ENCODE measurements at places on chromosomes 7 and 10.

DNA sequence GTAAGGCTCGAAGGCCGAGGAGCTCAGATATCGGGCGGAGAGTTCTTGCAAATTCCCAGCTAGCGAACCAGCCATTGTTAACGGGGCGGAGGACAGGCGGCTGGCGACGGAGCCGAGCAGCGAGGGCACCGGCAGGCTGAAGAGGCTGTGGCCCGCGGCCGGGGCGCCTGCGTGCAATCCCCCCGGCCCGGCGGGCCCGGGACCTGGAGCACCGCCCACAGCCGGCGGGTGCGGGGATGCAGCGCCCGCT lies 4.1 kb downstream of the VAX1 start:
- no peak for DNase-seq

- no peak for DNase-seq
These were observed 288.6 kb upstream of the PHF14 start for GRCh38 chr7:10685040-10685439.

GRCh38 chr7:137771273-137771672 lies 75.5 kb downstream of the DGKI start:
- no peak for DNase-seq

DNA sequence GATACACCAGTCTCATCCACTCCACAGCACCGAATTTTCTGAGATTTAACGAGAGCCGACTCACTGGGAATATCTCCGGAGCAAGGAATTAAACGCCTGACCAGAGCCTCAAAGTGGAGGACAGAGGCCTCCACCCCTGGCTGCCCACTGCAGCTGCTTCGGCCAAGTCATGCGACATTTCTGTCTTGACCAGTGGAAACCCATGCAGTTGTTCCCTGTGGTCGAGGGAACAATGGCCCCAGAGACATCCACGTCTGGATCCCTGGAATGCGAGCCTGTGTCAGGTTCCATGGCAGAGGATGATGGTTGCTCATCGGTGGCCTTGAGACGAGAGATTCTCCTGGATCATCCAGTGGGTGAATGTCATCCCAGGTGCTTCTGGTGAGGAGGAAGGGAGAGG lies 65.7 kb upstream of the INSIG1 start:
- DNase-seq, result no peak

- no peak for DNase-seq
These were observed 116.3 kb downstream of the TMEM26 start for GRCh38 chr10:61336831-61337230.

- no peak for DNase-seq
These were observed 86.1 kb downstream of the LHPP start for GRCh38 chr10:124547647-124548168.

GRCh38 chr7:126842451-126842850 lies 410.3 kb downstream of the GRM8 start:
- DNase-seq, result no peak

DNA sequence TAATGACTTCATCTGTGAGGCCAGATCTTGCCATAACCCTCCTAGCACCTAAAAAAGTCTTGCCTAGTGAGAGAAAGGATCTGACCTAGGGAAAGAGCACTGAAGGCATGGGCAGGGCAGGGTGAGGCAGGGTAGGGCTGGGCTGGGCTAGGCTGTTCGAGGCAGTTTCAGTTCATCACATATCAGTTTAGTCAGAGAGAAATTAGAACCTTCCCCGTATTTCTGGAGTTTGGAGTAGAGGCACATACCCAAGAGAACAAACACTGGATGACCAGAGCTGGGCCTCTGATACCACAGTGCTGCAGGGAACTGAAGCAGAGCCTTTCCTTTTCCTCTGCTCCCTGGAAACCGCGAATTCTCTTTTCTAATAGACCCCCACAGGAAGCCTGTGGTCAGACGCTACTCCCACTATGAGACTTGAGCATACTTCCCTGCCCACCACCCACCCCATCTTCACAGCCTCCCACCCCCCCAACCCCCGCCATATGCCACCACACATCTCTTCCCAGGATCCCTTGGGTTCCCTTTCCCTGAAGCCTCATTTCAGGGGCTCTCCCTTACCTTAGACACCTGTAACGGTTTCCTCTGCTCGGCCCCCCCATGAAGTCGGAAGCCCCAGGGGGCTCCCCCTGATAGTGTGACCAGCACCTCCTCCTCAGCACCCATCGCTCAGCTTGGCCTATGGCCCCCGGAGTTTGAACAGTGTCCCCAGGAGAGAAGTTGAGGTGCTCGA lies 406 bp downstream of the SYNPO2L start:
- DNase-seq, result no peak

- peak; percentile 69 for DNase-seq
These were observed 7.1 kb downstream of the GATA3 start for GRCh38 chr10:8061274-8062211.

GRCh38 chr10:35486297-35486990 lies 118.7 kb upstream of the GJD4 start:
- no peak for DNase-seq

GRCh38 chr7:85890244-85890811 lies 703.5 kb upstream of the SEMA3D start:
- DNase-seq, result no peak

GRCh38 chr7:22142572-22142971 lies 196.9 kb upstream of the CDCA7L start:
- DNase-seq, result no peak

- no peak for DNase-seq
These were observed 153.9 kb upstream of the PFKP start for GRCh38 chr10:2913474-2913873.

GRCh38 chr7:18513343-18513742 lies 17.8 kb downstream of the HDAC9 start:
- no peak for DNase-seq

Measured in CD4-positive, alpha-beta T cell treated with Interleukin-21 for 1 hour (primary cell).